ENCODE measurements at places on chromosomes 5 and 9.

DNA sequence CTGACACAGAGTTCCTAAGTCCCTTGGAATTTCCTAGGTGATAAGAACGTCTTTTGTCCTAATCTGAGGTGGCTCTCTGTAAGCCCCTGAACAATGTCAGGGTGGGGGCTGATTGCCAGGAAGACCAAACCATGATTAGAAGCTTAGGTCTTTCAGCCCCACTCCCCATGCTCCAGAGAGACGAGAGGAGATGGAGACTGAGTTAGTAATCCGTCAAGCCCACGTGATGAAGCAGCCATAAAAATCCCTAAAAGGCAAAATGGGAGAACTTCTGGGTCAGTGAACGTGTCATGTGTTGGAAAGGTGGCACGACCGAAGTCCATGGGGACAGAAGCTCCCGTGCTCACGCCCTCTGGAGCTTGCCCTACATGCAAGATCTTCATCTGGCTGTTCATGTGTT lies 85.6 kb downstream of the RAD23B start:
- DNase-seq: no peak

DNA sequence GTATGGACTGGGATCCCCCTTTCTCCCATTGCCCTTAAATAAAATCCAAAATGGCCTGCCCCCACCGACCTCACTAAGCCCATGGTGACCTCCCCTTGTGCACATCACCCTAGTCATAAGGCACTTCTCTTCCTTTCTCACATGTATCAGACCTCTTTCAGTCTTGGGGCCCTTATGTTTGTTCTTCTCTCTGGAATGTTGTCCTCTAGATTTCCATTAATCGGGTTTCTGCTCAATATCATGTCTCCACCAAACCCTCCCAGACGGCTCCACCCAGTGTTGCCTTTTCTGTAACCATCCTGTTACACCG lies 196.3 kb downstream of the ERCC6L2 start:
- no peak for DNase-seq

- peak; percentile 25 for DNase-seq
These were observed 64.7 kb upstream of the SPOCK1 start for GRCh38 chr5:137563646-137564397.

DNA sequence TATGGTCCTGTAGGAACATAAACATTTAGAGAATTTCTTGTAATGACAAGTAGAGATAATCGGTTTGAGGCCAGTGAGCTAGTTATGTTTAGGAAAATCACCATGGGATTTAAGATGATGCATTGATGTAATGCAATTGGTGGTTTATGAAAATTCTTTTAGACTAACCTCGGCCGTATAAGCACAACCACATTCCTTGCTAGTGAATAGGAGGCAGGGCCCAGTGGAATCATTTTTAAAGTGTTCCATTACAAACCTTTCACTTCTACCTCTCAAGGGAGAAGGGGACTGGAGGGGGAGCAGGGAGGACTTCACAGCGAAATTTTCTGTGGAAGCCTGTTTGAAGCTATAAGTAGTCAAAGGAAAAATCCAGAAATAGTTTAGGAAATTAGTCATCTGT lies 71.8 kb upstream of the NFIL3 start:
- no peak for DNase-seq

GRCh38 chr9:16622541-16622940 lies 247.9 kb downstream of the BNC2 start:
- no peak for DNase-seq

GRCh38 chr5:158852622-158853021 lies 247.1 kb downstream of the EBF1 start:
- DNase-seq: no peak

- no peak for DNase-seq
These were observed 42.5 kb upstream of the RASGRF2 start for GRCh38 chr5:80917631-80918030.

GRCh38 chr9:95029288-95029687 lies 288.2 kb downstream of the FANCC start:
- DNase-seq: no peak

GRCh38 chr5:135490245-135491037 lies 38.3 kb upstream of the TIFAB start:
- DNase-seq: no peak

DNA sequence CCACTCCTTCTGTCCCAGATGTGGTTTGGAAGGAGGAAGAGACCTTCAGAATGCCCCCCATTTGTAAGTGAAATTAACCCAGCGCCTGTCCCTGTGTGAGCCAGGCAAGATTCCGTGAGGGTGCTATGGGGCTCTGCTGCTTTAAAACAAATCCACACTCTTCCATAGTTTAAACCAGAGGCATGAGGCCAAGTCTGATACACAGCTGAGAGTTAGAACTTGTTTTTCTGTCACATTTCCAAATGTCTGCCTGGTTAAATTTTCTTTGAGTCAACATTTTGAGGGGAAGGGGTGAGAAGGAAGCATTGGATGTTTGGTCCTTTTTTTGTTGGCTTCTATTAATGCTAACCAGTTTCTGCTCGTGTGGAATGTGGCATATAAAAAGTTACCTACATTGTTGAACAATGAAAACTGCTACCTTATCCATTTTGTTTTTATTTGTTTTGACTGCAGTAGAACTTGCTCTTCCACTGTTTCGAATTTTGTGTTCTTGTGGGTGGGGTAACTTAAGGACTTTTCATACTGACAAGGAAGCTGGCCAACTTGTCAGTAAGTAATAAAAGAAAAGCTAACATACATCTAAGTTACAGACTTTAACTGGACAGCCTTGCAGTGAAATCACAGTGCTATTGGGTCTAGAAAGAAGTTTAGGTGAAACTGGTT lies 12.9 kb downstream of the RGMB start:
- DNase-seq: no peak

DNA sequence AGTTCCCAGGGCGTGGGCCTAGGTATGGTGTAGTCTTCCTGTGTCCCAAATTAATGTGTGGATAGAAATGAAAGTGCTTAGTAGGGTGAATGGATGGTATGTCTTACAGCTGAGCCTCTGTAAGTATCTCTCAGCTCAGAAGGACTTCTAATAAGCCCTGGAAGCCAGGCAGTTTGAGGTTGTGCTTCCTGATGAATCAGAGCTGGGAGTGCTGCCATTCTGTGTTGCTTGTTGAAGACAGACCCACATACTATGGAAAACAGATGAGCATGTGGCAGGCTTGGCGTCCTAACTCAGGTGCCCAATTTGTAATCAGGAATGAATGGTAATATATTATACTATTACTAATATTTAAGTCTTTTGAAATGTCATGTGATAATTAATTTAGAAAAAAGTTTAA lies 69.8 kb downstream of the CMYA5 start:
- DNase-seq: no peak

- DNase-seq: no peak
These were observed 752.1 kb downstream of the DTWD2 start for GRCh38 chr5:118236108-118236849.

DNA sequence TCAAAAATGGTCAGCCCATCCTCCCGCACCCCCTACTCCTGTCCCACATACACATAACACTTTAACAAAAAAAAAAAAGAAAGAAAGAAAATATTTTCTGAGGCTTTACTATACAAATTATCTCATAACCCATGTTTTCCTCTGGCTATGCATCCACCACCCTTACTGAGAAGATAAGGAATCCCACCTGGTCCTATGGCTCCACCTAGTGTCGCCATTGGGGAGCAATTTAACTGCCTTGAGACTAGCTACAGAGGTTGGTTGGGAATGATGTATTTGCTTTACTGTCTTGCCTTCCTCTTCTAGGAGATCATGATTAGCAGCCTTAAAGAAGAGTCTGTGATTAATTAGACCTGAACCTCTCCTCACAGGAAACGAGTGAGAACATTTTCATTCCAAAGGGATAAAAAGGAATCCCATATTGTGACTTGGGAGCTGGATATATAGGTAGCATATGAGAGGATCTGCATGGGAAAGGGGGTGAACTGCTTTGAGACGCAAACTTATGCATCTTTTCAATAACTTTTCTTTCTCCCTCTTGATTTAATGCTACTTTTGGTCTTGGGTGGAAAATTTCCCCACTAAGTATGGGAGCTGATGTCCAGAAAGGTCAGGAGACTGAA lies 77.7 kb upstream of the SELENOP start:
- peak; percentile 62 for DNase-seq

- no peak for DNase-seq
These were observed 302 bp downstream of the LCN9 start for GRCh38 chr9:135663451-135663770.
